ENCODE measurements at places on chromosomes 6 and 20.

DNA sequence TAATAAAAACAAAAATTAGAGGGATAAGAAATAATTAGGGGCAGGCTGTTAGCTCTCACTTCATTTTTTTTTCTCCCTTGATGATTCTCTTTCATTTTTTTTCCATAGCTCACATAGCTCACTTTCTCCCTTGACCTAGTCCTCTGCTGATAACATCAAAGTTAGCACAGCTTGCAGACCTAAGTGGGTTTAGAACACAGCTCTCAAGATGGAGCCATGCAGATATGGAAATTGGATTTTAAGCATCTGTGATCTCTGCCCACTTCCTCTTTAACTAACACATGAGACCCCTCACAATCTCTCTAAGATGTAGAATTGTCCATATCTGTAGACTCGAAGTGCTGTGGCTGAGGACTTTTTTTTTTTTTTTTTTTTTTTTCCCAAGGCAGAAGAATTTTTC is 257.1 kb downstream of the SOX4 start:
- no peak for DNase-seq

- DNase-seq: no peak
Measured at GRCh38 chr6:48928937-48929336, 534.1 kb downstream of the MMUT start.

- DNase-seq: no peak
Measured at GRCh38 chr6:129329678-129330077, 380.3 kb downstream of the ARHGAP18 start.

DNA sequence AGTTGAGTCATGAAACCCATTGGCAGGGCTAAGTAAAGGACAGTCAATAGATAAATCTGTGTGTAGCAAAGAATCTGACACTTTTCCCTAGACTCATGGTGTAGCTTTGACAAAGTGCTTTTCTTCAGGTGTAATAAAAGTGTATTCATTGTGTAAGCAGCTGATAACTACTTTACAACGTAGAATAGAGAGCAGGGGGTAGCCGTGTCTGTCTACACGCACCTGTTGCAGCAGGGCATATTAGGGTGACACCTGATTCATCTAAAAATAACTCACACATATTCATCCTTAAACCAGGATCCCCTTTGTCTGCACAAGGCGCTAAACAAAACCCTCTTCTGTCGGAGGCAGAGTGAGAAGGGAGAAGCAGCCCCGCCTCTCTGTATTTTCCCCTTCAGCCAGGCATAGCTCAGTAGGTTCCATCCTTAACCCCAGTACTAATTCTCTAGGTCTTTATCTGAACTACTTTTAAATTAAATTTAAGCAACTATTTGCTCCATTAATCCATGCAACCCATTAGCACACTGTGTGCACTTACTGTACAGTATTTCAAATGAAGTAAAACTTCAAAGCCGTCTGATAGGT is 306.7 kb upstream of the SASH1 start:
- DNase-seq: no peak

DNA sequence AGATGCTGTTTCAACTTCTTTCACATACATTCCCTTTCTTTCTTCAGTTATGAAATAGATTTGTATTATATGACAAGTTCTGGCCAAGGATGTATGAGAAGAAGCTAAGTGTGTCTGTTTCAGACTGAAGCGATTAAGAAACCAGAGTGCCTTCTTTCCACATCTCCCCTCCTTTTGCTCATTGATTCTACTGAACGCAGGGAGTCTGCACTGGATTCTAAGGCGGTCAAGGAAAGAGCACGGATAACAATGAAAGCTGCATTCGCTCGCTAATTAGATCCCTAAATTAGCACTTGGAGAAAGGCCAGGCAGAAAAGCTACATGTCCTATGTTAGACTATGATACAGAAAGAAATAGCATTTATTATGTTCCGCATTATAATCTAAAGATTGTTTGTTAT is 267.7 kb downstream of the HAO1 start:
- DNase-seq: no peak

DNA sequence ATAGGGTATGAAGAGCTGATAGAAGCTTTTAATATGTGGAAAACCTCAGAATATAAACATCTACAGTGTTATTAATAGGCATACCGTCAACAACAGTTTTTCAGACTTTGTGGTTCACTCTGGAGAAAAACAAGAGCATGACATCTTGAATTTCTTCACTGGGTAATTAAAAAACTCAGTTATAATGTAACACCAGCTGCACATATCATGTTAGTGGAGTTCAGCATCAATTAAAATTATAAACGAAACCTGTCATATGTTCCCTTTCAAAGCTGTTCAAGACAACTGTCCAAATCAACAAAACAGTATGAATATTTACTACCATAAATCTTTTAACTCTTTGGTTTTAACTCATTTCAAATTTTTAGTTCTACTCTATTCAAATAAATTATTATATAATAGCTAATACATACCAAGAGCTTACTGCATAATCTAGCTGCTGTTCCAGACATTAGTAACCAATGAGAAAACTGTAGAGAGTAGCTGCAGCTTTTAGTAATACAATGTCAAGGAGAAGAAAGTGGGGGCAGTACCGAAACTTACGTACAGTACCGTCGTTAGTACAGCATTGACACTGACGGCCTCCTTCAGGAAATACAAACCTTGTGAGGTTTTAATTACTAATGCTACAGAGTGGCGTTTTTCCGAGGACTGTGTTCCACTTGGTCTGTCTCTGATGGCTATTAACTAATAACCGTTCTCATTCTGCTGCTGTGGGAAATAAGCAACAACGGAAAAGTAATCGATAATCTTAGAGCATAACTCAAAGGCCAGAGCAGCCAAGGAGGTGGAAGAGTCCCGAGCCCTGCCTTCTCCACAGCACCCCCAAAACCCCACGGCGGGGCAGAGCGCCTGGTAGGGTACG is 532 bp upstream of the PM20D2 start:
- DNase-seq: no peak

DNA sequence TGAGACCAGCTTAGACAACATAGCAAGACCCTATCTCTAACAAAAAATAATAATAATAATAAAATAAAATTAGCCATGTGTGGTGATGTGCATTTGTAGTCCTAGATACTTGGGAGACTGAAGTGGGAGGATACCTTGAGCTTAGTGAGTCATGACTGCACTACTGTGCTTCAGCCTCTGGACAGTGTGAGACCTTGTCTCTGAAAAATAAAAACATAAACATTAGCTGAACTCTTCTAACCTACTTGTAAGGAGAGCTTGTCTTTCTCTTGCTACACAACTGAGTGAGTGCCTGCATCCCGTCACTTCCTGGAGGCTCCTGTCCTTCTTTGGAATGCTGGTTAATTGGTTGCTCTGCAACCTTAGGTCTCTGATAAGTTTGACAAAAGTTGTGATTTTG is 5.1 kb upstream of the DBNDD2 start:
- no peak for DNase-seq

DNA sequence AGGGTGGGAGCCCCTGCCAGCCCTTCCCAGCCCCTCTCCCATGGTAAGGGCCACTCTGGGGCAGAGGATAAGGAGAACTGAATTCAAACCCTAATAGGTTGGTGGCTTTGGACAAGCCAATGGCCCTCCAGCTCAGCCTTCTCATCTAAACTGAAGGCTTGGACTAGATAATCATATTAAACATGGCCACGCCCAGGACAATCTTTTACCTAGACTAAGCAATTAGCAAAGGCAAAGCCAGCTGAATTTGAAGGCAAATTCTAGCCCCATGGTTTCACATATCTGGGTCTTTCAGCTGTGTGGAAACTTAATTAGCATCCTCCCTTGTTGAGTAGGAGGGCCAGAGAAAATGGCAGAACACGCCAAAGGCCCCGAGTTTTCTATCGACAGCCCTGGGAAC is 10.7 kb downstream of the SLC22A23 start:
- no peak for DNase-seq

DNA sequence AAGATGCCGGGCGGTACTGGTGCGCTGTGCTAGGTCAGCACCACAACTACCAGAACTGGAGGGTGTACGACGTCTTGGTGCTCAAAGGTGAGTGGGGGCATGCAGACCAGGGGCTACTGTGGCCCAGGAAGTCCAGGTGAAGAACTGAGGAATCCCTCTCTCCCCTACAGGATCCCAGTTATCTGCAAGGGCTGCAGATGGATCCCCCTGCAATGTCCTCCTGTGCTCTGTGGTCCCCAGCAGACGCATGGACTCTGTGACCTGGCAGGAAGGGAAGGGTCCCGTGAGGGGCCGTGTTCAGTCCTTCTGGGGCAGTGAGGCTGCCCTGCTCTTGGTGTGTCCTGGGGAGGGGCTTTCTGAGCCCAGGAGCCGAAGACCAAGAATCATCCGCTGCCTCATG is 1.0 kb downstream of the LY6G6F start:
- DNase-seq: no peak

- no peak for DNase-seq
Measured at GRCh38 chr6:98033617-98034016, 750.6 kb upstream of the MMS22L start.

GRCh38 chr20:37759761-37760209 is 66.0 kb downstream of the CTNNBL1 start:
- DNase-seq: no peak

- DNase-seq: no peak
Measured at GRCh38 chr6:157217894-157218370, 105.4 kb downstream of the TMEM242 start.

DNA sequence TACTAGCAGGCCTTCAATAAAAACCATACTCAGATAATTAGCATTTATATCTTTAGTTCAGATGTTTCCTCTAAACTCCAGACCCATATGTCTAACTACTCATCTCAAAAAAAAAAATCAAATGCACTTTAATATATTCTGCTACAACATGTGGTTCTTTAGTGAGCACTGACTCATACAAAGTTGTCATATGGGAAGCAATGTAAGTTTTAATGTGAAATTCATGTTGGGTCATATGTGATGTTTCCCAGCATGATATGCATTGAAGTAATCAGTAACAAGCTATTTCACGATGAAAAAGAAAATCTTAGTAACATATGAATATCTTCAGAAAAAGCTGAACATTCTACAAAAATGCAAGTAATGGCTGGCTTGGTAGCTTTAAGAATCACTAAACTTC is 859.7 kb upstream of the ADGRB3 start:
- DNase-seq: no peak

- DNase-seq: no peak
Measured at GRCh38 chr20:8986631-8987030, 82.3 kb upstream of the PLCB4 start.

GRCh38 chr20:47241345-47241781 is 115.1 kb downstream of the ZMYND8 start:
- DNase-seq: no peak

DNA sequence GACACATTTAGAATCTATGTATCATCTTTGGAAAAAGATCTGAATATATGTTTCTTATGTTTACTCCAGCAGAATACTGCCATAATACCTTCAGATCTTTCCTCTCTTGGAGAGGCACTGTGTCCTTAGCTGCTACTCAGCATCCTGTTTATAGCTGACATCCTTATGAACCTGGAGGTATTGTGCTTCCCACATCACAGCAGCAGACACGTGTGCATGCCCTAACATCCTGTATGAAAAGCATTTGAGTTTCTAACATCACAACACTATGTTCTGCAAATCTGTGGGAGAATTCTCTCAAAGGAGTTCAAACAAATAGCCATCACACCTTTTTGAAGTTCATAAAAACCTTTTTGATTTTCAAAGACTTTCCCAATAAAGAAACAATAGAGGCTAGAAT is 216.0 kb downstream of the GJA1 start:
- no peak for DNase-seq

GRCh38 chr6:166784691-166785090 is 157.6 kb upstream of the RPS6KA2 start:
- DNase-seq: no peak

GRCh38 chr6:150211700-150212511 is 69.1 kb downstream of the PPP1R14C start:
- no peak for DNase-seq

DNA sequence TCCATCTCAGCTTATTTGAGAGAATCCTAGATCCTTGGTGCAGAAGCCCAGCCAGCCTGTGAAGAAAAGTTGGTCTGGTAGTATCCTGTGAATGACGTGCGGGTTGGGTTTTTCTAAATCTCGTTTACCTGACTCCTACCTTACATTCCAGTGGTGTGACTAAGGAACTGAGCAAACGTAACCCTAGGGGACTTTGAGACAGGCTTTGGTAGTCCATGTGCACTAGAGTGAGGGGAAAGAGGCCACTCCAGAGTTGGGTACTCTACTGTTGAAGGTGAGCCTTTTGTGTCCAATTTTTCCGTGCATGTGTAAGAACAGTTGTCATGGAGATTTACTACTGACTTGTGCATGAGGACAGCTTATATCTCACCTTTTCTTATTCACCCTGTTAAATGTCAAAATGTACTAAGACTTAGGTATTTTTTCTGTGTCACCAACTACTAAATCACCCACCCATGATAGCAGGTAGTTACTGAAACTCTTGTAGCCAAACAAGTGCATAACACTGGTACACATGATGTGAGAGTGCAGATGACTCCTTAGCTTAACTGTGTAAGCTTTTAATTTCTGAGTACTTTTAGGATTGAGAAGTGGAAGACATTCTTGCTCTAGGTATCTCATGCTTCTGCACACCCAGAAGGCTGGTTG is 26.3 kb upstream of the PLCG1 start:
- DNase-seq: no peak

- peak; percentile 36 for DNase-seq
Measured at GRCh38 chr20:36975099-36975818, 23.8 kb upstream of the SAMHD1 start.

GRCh38 chr6:47163536-47163935 is 121.4 kb upstream of the ADGRF1 start:
- no peak for DNase-seq

DNA sequence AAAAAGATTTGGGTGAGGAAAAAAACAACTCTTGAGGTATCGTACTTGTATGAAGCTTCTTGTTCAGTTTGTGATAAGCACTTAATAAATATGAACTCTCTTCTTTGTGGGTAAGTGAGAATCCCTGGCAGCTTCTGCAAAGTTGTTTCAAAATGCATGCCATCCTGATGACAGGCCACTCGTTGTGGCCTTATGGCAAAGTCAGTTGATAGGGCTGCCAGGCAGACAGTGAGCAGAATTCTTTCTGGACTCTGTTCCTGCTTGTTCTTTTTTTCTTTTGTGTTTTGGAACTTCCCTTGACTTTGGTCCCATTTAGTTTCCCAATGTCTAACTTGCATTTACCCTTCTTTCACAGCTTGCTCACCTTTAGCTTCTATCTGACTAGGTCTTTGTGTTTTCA is 983.5 kb upstream of the FLRT3 start:
- DNase-seq: no peak

DNA sequence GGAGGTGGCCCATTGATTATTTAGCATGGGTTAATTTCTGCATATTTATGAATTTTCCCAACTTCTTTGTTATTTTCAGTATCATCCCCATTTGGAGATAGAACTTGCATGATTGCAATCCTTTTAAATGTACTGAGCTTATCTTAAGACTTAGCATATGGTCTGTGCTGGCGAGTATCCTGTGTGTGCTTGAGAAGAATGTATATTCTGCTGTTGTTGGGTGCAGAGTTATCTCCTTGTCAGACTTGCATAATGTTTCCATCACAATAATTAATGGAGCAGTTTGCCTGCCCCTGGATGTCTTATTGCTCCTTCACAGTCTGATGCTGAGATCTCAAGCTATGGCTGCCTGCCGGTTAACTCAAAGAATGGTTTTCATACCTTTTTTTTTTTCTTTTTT is 112.6 kb downstream of the CDYL start:
- no peak for DNase-seq
